ENCODE measurements at places on chromosomes 5 and 9. TPM values are rescaled to one million over a fixed set of nuclear protein-coding genes. Genes with fewer than 3 reads are reported as not detected.

FOXD4L4 gene
- total RNA-seq: not detected

SLC27A4 gene
- 50.4 TPM for total RNA-seq

ORM2 gene
- total RNA-seq: 2.8 TPM

TRIM36 gene
- 1.3 TPM for total RNA-seq

ADAMTSL2 gene
- total RNA-seq: 14.0 TPM

SLC35A4 gene
- total RNA-seq: 73.8 TPM

EIF4EBP3 gene
- 14.4 TPM for total RNA-seq

CDH9 gene
- total RNA-seq: not detected

IZUMO3 gene
- not detected for total RNA-seq

SLC45A2 gene
- 0.66 TPM for total RNA-seq

CCIN gene
- total RNA-seq: 0.12 TPM

DPYSL3 gene
- 94.6 TPM for total RNA-seq

ZNF454 gene
- 5.6 TPM for total RNA-seq

MYO10 gene
- total RNA-seq: 16.2 TPM

WDR38 gene
- total RNA-seq: not detected

ANKH gene
- total RNA-seq: 73.7 TPM

THBS4 gene
- 1.5 TPM for total RNA-seq

DOK3 gene
- total RNA-seq: 12.8 TPM

KLHL3 gene
- total RNA-seq: 20.3 TPM

PCDHGB2 gene
- 5.1 TPM for total RNA-seq

SH3GL2 gene
- total RNA-seq: 0.17 TPM

CMYA5 gene
- 4.5 TPM for total RNA-seq

FRMD3 gene
- total RNA-seq: 3.6 TPM

PCDHB15 gene
- 3.6 TPM for total RNA-seq

MYOT gene
- total RNA-seq: 3.7 TPM

EDIL3 gene
- 60.1 TPM for total RNA-seq

All from mucosa of gallbladder (tissue), 1 donor.